Activated CD8-positive, alpha-beta memory T cell treated with anti-CD3 and anti-CD28 coated beads for 48 hours (primary cell): ENCODE measurements at places on chromosomes 2 and 18.

DNA sequence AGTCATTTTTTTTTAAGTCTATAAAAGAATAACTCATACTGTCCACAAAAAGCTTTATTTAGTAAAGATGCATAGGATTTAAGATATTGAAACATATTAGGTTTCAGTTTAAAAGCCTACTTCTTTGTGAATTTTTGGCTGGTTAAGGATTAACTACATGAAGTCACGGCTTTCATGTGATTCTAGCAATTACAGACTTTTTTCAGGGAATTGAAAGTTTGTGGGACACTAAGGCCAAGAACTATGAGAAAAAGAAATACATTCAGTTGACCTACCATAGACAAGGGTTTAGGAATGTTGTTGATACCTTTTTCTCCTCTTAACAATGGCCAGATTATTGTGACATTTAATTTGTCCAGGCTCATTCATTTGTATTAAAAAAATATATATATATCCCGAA lies 109.3 kb downstream of the MEIS1 start:
- DNase-seq = no peak

DNA sequence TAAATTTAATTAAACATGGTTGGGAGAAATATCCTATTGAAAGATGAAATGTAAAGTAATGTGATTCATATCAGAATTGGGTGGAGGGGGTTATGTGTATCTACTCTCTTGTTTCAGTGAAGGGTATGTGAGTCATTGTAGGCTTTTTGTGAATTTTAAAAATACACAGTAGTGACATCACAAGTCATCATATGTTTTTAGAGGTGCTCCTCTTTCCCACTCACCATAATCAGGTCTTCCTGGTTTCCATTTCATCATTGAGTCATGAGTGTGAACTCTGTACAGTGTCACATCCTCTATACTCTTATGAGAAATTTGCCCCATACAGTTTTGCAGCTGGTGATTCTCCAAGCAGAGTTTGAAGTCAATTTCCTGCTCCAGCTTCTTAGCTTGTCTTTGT lies 18.8 kb downstream of the FSIP2 start:
- no peak for DNase-seq

- DNase-seq = no peak
These were observed 13.8 kb upstream of the YWHAQ start for GRCh38 chr2:9644603-9645002.

- DNase-seq = no peak
These were observed 11.8 kb downstream of the RDH14 start for GRCh38 chr2:18548621-18549020.

- no peak for DNase-seq
These were observed 20.8 kb upstream of the SIX3 start for GRCh38 chr2:44920751-44921150.

DNA sequence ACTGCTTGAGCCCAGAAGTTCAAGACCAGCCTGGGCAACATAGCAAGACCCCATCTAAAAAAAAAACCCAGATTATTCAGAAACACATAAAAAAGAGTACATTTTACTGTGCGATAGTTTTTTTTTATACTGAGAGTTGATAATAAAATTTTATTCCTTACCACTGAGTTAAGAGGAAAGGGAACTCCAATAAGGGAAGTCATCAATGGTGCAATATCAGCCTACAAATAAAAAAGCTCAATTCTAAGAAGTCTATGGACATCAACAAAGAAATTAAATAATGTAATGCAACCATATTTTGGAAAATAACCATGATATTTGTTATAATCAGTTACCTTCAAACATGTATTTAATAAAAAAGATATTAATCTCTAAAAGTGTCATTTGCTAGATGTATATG lies 46.6 kb downstream of the PIGN start:
- DNase-seq = no peak

DNA sequence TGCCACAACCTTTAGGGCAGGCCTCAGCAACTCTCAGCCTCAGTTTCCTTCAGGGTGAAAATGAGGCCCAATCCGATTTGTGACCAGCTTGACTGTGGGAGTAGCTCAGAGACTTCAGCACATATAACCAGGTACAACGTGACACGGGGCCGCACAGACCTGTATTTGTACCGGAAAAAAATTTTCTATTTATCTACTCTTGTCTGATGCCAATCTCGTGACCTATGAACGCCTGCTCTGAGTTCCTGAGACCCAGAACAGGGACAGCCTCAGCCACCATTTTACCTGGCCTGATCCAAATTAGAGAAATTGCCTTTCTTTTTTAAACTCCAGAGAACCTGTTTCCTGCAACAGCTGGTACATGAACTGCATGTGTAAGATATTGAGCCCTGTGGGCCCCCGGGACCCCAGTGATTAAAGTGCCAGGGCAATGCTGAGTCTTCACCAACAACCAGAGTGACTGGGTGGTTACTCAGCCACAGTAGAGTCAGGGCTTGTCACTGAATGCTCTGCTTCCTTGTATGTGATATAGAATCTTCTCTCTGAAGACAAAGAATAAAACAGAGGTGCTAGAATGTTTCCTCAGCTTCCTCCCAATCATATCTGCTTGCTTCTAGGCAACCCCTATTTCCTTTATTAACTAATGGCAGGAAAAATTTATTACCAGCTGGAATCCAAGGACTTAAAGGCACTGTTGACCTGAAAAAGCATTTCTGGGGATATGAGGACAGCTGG lies 47.8 kb upstream of the FZD7 start:
- DNase-seq = no peak

- DNase-seq = no peak
These were observed 972 bp downstream of the IL1R1 start for GRCh38 chr2:102143450-102143985.

- no peak for DNase-seq
These were observed 77.8 kb downstream of the FAM161A start for GRCh38 chr2:61775956-61776570.

DNA sequence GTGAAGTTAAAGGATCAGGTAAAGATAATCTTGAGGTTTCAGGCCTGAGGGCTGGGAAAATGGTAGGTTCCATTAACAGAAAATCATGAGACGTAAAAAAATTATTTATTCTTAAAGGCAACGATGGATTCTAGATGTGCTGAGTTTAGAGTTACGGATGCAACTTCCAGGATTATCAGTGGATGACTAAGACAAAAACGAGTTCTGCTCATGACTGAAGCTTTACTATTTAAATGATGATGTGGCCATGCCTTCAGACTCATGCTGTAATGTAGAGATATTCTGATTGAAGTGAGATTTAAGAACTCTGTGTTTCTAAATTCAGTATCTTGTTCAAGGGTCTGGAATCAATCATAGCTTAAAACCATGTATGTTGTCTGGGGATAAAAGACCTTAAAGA lies 5.0 kb downstream of the TMEM237 start:
- DNase-seq = no peak

- DNase-seq = no peak
These were observed 1269.9 kb upstream of the GYPC start for GRCh38 chr2:125386074-125386473.

DNA sequence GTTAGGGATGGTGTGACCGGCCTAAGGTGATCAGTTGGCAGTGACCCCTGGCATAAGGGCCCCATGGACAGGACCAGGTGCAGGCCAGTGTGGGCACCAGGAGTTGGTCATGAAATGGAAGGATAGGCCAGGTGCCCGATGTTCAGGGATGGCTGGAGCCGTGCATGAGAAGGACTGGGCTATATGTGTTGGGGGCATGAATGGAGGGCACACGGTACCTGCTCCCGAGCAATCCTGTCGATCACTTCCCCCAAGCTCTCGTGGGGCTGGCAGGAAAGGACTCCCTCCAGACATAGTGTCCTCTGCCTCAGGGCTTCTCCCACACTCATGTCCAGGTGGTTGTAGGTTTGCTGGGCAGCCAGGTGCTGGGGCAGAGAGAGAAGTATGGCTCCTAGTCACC lies 7.6 kb downstream of the PRKAG3 start:
- DNase-seq = no peak

- DNase-seq = no peak
These were observed 308.0 kb downstream of the CCDC74A start for GRCh38 chr2:131835621-131836091.

GRCh38 chr18:79526468-79527460 lies 131.0 kb downstream of the NFATC1 start:
- no peak for DNase-seq

DNA sequence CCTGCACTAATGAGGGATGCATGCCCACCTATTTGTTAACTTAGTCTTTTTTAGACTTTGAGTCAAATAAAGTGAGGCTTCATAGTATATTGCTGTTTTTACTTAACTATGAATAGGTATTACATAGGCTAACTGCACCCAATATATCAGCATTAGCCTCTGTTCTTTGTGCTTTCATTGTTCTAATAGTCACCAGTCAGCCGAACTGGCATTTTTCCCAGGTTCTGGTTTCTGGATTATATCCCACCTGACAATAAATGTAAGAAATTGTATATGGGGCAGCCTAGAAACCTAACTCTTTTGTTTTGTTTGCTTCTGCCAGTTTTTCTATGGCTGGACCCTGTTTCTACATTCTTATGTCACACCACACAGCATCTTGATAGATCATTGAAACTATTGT lies 1672.4 kb upstream of the LRRTM1 start:
- DNase-seq = no peak

DNA sequence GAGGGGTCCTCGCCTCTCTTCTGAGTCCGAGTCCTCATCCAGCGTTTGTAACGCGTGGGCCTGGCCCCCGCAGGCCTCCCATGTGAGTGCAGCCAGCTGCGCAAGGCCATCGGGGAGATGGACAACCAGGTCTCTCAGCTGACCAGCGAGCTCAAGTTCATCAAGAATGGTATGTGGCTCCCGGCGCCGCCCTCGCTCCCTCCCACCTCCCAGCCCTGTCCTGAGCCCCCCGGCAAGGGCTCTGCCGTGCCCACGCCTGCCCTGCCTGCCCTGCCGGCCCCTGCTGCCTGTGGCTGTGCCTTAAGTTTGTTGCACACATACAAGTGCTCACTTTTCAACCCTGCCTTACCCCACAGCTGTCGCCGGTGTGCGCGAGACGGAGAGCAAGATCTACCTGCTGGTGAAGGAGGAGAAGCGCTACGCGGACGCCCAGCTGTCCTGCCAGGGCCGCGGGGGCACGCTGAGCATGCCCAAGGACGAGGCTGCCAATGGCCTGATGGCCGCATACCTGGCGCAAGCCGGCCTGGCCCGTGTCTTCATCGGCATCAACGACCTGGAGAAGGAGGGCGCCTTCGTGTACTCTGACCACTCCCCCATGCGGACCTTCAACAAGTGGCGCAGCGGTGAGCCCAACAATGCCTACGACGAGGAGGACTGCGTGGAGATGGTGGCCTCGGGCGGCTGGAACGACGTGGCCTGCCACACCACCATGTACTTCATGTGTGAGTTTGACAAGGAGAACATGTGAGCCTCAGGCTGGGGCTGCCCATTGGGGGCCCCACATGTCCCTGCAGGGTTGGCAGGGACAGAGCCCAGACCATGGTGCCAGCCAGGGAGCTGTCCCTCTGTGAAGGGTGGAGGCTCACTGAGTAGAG lies 14.4 kb upstream of the ALLC start:
- no peak for DNase-seq

GRCh38 chr2:213157242-213157641 lies 5.8 kb upstream of the IKZF2 start:
- no peak for DNase-seq

GRCh38 chr2:9806298-9806610 lies 37.0 kb upstream of the TAF1B start:
- no peak for DNase-seq

GRCh38 chr2:2993172-2993692 lies 384.4 kb downstream of the EIPR1 start:
- no peak for DNase-seq

- no peak for DNase-seq
These were observed 560.1 kb upstream of the FSHR start for GRCh38 chr2:49714454-49714853.

DNA sequence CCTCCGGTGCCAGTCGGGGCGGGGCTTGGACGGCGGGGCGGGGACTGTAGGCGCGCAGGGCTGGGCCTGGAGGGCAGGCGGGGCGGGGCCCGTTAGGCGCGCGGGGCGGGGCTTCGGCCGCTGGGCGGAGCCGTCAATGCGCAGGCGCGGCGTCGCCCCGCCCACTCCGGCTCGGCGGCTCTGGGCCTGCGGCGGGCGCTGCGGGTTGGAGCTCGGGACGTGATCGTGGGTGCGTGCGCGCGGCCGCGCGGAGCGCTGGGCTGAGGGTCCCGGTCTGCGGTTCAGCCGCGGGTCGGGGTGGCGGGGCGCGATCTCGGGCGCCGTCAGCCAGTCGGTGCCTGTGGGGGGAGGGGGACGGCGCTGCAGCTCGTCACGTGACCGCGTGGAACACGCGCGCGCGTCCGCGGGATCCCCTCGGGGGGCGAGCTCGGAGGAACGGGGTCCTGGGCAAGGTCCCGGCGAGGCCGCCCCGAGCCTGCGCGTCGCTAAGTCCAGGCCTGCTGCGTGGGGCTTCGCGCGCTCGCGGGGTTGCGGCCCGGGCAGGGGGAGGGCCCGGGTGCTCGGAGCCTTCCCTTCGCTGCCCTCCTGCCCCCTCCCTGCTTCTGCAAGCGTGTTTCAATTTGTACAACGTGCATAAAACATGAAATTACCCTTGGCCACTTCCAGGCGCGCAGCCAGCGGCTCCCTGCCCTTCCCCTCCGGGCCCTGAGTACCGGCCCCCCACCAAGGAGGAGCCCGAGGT lies at the start of gene D2HGDH:
D2HGDH (plus strand) TSS at position 164 of the 742 bp plus-strand sequence. CDS start 595 bp downstream, outside the sequence.
- peak; percentile 96 for DNase-seq

DNA sequence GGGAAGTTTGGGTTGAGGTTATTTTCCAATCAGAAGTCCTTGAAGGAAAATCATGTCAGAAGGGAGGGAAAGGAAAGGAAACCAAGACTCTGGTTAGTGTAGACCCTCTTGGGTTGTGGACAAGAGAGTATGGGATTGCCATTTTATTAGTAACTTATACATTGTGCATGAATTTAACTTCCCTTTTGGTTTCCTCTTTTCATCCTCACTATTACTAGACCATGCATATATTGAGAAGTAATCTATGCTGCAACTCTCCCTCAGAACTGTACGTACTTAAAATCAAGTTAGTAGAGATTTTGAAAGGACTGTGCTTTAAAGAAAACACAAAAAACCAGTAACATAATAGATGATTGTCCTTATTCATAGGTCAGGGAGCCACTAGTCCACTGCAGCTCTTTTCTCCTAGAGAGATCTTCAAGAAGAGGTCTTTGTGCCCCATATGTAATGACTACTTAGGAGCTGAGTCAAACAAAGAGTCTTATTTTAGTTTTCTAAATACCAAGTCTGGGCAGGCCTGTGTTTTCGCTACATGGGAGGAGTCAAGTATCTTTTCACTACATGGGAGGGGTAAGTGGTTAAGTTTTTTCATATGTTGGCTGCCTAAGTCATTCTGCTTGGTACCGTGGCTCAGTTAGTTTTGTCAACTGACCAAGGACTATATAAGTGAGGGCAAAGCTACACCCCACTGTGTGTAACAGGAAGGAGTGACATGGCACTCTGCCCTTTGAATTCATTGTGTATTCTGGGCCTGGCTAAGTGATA lies 25.2 kb upstream of the FAM117B start:
- no peak for DNase-seq

GRCh38 chr18:56083523-56084287 lies 495.7 kb upstream of the TCF4 start:
- DNase-seq = no peak
